ENCODE measurements at places on chromosomes 7 and 10.

- DNase-seq: no peak
Measured at GRCh38 chr7:95736635-95737034, 35.7 kb upstream of the DYNC1I1 start.

DNA sequence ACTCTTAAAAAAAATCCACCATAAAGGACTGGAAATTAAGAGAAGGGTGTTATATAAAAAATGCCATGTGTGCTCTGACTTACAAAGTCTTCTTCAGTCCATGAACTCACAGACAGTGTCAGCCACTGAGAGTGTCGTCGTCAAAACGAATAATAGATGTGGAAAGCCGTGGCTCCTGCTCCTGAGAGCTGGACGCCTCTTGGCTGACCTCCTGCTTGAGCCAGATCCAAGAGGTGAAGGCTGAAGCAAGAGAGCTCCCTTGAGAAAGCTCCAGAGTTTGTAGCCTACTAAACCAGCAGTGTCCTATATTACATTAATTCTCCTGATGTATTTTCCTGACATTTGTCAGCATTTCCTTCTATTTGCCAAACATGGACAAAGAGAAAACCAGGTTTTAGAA is 234.3 kb upstream of the C7orf33 start:
- DNase-seq: peak; percentile 19

DNA sequence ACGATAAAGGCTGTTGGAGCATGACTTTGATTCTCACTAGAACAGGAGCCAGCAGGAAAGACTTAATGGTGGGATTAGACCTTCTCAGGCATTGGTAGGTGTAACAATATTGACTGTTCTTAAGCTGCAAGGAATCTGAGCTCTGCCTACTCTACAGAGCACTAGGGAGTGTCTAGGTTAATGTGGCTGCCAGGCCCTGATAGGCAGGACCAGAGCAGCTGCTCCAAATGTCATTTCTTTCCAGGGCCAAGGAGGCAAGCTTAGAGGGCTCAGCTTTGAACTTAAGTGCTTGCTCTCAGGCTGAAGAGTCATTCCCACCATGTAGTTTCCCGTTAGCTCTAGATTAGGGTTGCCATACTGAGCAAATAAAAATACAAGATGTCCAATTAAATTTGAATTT is 96.8 kb downstream of the RAB18 start:
- no peak for DNase-seq

DNA sequence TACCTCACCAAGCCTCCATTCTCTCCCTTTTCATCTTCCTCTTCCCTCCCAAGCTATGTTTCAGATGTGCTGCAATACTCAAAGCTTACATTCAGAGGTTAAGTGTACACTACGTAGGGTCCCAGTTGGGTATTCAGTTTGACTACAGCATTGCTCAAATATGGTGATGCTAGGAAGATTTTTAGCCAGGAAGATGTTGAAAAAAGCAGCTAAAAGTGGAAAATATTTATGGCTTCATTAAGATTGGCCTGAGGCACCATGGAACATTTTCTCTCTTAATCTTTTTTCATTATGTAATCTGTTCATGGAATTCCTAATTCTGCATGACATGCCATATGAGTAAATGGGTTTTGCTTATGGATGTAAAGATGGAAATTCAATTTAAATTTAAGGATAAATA is 72.0 kb upstream of the ABCB5 start:
- no peak for DNase-seq

GRCh38 chr10:1379601-1380000 is 323.4 kb downstream of the WDR37 start:
- DNase-seq: no peak

- DNase-seq: no peak
Measured at GRCh38 chr7:110771717-110772116, 319.2 kb upstream of the LRRN3 start.

Measured in cardiac fibroblast (primary cell).